Lower leg skin (tissue), 4 donors: ENCODE measurements at places on chromosomes 16 and 17.

DNA sequence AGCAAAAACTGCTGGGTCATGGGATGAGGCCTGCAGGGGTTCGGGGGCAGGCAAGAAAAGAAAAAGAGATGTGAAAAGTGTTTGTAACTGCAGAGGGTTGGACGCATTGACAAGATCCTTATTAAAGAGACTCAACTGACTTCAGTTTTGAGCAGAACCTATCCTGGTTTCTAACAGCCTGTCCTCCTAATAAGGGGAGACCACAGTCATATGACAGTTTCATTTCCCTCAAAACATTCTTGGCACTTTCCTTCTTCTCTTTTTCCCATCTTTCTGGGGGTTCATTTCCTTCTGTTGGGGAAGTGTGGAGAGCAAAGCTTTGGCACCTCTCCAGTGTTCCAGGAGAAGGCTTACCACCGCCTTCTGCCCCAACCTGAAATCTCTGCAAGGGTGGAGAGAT lies 118.5 kb downstream of the MAF start:
- DNase-seq, result no peak

DNA sequence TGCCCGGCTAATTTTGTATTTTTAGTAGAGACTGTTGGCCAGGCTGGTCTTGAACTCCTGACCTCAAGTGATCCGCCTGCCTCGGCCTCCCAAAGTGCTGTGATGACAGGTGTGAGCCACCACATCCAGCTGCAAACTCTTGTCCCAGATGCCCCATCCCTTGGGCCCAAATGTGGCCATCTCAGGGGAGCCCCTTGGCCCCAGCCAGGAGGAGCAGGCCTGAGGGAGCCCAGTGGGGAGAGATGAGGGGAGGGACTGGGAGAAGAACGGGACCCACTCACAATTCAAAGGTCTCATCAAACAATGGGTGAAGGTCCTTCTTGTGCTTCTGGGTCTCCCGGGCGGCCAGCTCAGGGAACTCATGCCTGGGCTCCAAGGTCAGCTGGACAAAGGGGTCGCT lies 14.5 kb downstream of the UNC13D start:
- no peak for DNase-seq

DNA sequence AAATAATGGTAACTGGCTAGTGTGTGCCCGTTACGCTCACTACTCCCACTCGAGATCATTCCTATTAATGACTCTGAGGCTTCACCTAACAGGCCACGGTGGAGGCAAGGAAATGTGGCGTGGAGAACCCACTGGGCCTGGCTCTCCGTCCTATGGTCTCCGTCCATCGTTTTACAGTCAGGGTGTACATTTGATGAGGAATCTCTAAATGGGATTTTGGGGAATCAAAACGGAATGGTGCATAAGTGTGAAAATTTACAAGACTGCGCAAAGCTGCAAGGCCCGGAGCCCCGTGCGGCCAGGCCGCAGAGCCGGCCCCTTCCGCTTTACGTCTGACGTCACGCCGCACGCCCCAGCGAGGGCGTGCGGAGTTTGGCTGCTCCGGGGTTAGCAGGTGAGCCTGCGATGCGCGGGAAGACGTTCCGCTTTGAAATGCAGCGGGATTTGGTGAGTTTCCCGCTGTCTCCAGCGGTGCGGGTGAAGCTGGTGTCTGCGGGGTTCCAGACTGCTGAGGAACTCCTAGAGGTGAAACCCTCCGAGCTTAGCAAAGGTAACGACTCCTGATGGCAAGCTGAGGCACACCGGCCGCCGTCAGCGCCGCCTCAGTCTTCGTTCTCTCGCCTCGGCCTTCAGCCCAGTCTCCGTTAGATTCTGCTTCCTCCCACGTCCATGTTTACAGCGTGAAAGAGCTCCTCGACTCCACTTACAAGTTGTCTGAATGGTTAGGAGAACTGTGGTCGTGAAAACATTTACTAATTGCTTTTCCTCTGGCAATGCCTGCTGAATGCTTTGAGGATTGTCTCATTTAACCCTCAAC lies at the start of gene RAD51C:
Gene RAD51C, plus strand, starts transcription at position 364 of the 817 bp plus-strand sequence. Its CDS starts 42 bp downstream, at position 406.
- DNase-seq, result peak; percentile 66

DNA sequence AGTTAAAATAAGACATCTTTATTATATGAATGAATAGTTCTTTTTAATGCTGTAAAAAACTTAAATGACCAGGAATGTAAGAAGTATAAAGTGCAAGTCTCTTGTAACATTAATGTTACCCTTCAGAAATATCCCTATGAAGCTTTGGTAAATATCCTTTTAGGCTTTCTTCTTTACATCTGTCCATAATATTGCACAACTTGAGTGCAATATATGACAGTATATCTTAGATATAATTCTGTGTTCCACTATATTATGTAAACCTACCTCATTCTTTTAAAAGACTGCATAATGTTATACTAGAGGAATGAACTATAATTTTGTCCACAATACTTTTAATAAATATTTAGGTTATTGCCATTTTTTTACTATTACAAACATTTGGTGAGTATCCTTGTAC lies 81.1 kb downstream of the EFCAB13 start:
- no peak for DNase-seq

GRCh38 chr16:53085369-53085843 lies 30.6 kb downstream of the CHD9 start:
- peak; percentile 61 for DNase-seq

DNA sequence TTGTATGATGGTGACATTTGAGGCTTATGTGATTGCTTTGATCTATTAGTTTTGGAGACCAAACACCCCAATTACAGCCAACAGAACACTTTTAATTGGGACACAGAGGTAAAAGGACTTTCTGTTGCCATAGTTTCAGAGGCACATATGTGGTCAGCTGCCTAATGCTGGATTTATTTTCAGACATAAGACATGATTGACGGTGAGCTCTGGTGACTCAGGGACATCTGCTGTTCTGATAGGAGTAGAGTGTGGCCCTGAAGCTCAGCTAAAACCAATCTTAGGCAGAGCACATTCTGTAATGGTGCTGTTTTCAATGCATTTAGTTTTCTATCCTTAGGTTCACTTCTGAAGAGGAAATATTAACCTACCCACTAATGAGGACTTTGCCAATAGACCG lies 247.1 kb downstream of the UTP18 start:
- DNase-seq, result no peak

- peak; percentile 36 for DNase-seq
Observed at GRCh38 chr16:29848420-29849297, 14.4 kb downstream of the CDIPT start.

DNA sequence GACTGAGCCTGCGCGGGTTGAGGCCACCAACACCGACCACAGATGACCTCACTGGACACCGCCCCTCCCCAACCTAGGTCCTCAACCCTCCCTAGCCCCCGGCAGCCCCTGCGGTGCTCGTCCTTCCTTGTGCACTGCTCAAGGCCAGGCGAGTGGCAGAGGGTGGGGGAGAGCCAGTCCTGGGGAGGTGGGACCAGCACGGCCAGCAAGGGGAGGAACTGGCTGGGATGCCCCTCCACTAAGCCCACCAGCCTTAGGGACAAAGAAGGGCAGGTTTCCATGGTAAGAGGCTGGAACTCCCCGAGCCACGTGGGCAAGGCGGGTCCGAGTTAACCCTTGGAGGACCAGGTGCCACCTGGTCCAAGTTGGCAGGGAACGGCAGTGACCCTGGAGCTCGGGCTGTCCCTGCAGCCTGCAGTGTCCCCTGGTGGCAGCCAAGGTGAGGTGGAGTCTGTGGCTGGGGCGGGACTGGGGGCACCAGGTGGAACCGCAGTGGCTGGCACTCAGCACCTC lies 9.2 kb downstream of the FSCN2 start:
- no peak for DNase-seq

DNA sequence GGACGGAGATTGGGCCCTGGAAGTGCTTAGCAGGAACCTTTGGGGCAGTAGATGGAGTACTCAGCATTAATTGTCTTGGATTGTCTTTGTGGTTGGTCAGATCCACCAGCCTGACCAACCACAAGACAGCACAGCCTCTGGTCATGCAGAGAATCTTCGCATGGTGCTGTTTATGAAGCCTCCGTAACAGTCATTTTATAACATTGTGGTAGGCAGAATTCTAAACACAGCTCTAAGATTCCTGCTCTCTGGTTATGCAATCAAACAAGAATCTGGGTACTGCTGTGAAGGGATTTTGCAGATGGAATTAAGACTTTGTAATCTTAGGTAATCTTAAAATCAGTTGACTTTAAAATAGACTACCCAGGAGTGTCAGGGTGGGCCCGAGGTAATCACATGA lies 312.2 kb upstream of the GOT2 start:
- no peak for DNase-seq

GRCh38 chr17:59361386-59361785 lies 29.9 kb downstream of the YPEL2 start:
- no peak for DNase-seq

DNA sequence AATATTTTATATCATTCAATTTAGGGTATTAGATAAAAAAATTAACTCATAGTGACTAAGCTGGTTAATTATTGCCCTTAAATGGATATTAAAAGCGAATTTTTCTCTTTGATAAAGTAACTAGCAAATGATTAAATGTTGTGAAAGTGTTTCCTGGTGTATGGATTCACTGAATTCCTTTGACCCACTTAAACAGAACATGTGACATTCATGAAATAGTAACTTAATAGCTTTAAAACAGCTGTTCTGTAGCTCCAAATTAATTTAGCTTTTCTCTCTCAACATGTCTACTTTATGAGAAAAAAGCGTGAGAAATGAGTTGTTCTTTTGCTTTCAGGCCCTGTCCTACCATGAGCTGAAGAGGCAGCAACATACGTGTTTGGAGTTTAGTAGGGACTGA lies 36.4 kb upstream of the APPBP2 start:
- DNase-seq, result no peak

- no peak for DNase-seq
Observed at GRCh38 chr17:33127706-33128105, 136.1 kb downstream of the SPACA3 start.

- DNase-seq, result no peak
Observed at GRCh38 chr16:86906623-86907022, 328.3 kb downstream of the FOXL1 start.

GRCh38 chr17:11082559-11082958 lies 158.5 kb upstream of the SHISA6 start:
- DNase-seq, result no peak

GRCh38 chr16:31436221-31437045 lies 6.2 kb downstream of the ZNF843 start:
- DNase-seq, result no peak

GRCh38 chr16:84237994-84238750 lies 1.6 kb downstream of the KCNG4 start:
- DNase-seq, result no peak

GRCh38 chr17:69223809-69224208 lies 4.8 kb downstream of the ABCA10 start:
- DNase-seq, result no peak

DNA sequence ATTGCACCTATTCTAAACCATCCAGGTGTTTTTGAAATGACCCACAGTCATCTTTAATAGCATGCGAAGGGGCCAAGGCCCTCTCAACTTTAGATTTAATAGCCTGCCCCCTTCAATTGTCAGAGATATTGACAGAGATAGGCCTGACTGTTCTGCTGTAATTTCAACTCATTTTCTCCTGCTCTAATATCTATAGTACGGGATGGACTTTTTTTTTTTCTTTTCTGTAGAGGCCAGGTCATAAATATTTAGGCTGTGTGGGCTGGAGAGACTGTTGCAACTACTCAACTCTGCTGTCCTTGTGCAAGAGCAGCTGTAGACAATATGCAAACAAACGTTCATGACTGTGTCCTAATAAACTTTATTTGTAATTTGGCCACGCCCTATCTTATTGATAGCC lies 24.7 kb upstream of the KRT20 start:
- DNase-seq, result no peak

GRCh38 chr16:12917246-12917645 lies 15.8 kb downstream of the SHISA9 start:
- DNase-seq, result no peak

GRCh38 chr17:66492080-66492479 lies 189.7 kb downstream of the PRKCA start:
- DNase-seq, result no peak

DNA sequence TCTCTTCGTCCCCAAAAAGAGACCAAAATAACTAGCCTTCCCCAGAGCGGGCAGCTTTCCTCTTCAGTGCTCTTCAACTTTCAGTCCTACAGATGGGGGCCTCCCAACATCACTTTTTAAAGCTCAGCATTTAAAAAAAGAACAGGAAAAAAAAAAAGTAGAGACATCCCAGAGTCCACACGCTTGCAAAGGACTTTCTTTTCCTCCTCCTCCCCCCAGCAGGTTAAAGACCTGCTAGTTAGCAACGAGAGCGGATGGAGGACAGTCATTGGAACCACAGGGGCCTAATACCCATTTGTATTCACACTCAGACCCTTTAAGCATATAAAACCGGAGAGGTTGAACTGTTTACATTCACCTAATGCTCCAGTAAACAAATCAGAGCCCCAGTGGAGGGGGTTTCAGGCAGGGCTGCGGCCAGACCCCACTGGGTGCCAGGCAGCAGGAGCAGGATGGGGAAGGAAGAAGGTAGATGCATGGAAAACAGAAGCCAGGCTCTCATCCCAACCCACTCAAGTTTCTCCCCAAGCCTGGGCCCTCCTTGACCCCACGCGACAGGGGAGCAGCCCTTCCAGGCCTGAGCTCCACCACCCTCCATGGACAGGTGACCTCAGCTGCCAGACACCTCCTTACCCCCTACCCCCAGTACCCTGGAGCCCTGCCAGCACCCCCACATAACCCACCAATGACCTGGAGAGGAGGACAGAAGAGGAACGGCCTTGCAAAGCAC lies 15.2 kb downstream of the ZFHX3 start:
- DNase-seq, result no peak

DNA sequence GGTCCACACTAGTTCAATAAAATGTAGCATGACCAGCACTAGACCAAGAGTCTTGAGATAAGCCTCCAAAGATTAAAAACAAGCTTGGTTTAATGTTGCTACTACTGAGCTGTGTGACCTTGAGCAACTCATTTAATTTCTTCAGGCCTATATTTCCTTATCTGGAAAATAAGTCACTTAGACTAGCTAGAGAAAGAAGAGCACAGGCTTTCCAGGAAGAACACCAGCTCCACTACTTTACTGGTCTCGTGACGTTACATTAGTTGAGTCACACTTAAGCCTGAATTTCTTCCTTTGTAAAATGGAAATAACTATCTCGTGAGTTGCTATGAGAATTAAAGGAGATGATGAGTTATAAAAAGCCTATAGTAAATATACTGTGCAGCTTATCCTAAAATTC lies 5.4 kb downstream of the HELZ start:
- no peak for DNase-seq

- DNase-seq, result no peak
Observed at GRCh38 chr16:74035816-74036215, 260.8 kb upstream of the PSMD7 start.

GRCh38 chr17:57130708-57131461 lies 45.8 kb downstream of the AKAP1 start:
- peak; percentile 84 for DNase-seq
